Stimulated activated CD8-positive, alpha-beta memory T cell treated with anti-CD3 and anti-CD28 coated beads, Interleukin-7, amount 100 ng/mL, for 1 hour (primary cell): ENCODE measurements at places on chromosomes 11 and 22.

DNA sequence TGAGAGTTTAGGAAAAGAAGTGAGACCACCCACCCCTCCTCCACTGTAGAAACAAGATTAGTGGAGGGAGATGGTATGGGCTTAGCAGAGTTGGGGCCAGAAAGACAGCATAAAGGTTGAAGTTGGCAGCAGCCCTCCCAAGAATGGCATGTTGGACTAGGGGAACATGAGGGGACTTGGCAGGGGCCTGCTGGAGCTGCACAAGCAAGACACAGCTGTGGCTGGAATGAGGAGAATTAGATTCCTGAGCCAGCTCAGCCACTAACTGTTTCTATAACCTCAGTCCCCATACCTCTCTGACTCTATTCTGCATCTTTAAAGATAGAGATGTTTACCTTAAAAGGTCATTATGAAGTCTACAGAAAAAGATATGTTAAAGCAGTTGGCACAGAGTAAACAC lies 13.2 kb downstream of the MAP6 start:
- DNase-seq = no peak

GRCh38 chr11:1478544-1478943 lies 8.0 kb downstream of the MOB2 start:
- no peak for DNase-seq

DNA sequence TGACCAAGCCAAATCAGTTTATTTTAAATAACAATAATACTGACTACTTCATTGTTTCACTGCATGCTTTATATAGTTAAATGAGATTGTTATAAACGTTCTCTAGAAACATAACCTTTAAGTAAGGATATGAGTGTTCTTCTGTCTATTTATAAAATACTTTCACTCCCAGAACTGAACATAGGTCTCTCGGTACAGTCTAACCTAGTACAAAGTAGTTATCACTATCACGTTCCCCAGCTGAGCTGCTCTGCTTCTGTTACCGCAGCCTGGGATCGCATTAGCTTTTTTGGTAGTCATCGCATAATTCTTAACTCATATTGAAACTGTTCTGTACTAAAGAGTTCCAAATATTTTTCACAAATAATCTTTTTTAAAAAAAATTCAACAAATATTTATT lies 143.6 kb downstream of the WNT11 start:
- no peak for DNase-seq

GRCh38 chr22:46251266-46251665 lies 1.2 kb upstream of the CDPF1 start:
- no peak for DNase-seq
